ENCODE measurements at places on chromosomes 6 and 20.

GRCh38 chr6:551829-552350 is 105.0 kb downstream of the HUS1B start:
- H3K4me1 ChIP-seq, result peaks cover 17% of the 10 kb centered on the region
- H3K4me3 ChIP-seq, result no peak overlapping the region
- H3K36me3 ChIP-seq, result peaks cover 36% of the 10 kb centered on the region

- H3K36me3 ChIP-seq, result no peaks in the 10 kb centered on the region
- H3K27me3 ChIP-seq, result no peaks in the 10 kb centered on the region
- H3K27ac ChIP-seq, result no peak overlapping the region
- DNase-seq, result no peak
- no peak overlapping the region for H3K4me3 ChIP-seq
These were observed 19.9 kb downstream of the SLC13A3 start for GRCh38 chr20:46631212-46631869.

DNA sequence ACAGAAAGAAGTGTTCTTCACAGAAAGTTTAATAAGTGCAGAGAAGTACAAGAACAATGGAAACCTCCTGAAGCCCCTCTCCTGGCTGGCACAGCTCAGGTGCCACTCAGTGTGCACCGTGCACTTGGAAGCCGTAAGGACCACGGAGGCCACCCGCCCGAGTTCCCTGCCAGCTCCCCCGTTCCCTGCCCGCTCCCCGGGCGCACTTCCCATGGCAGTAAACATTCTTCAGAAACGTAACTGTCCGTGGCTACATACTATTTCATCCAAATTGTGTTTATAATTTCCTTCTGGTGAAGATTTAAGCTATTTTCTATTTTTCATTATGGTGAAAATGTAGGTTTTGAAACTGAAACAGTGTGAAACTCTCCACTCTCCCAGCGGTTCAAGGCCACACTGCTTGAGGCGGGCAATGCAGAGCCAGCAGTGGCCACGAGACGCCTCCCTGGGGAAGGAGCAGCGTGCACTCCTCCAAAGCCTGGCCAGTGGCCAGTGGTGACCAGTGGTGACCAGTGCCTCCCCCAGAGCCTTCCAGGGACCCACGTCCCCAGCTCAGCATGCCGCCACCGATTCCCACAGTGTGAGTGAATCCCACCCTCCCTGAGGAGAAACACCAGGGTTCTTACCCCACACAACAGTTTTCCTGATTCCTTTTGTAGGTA is 46.4 kb downstream of the TAF4 start:
- no peaks in the 10 kb centered on the region for H3K36me3 ChIP-seq
- H3K27me3 ChIP-seq, result no peaks in the 10 kb centered on the region
- H3K27ac ChIP-seq, result 0 out of 2 replicates have a peak overlapping the region, but pooled peaks have one; percentile 26
- no peak overlapping the region for H3K4me3 ChIP-seq

DNA sequence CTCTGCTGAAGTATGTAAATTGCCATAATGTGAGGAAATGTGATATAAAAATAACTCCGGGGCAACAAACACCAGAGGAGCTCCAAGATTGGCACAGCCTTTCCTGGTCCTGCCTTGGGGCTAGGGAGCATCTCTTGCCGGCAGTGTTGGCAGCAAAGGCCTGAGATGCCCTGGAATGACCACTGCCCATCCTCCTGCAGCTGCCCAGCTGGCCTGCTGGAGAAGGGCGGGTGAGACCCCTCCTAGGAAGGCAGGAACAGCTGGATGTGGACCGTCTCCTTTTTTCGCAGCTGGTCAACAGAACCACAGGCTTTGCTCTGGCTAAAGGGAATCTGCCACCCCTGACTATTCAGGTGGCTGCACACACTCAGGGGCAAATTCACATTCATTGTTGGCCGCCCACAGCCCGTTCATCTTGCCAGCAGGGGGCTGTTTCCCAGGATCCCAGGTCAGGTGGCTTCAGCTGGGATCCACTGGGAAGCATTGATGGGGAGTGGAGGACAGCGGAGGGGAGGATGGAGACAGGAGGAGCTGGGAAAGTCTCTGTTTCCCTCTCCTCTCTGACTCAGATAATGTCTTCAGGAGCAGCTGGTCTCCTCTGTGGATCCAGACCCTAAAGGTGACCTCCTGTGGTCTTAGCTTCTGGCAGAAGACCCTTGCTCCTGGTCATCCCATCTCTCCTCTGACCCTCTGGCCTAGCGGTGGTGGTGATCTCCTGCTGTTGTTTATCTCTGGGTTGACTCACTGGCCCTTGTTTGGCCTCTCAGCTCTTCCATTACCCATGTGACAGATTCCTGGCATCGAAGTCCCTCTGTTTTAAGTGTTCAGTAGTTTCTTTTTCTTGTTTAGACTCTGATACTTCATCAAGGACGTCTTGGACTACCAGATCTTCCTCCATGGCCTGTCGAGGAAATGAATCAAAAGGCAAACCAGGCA is 336.7 kb downstream of the DHX35 start:
- H3K27ac ChIP-seq, result no peak overlapping the region
- no peaks in the 10 kb centered on the region for H3K27me3 ChIP-seq
- H3K4me3 ChIP-seq, result no peak overlapping the region
- no peak for DNase-seq
- H3K4me1 ChIP-seq, result peaks cover 13% of the 10 kb centered on the region

DNA sequence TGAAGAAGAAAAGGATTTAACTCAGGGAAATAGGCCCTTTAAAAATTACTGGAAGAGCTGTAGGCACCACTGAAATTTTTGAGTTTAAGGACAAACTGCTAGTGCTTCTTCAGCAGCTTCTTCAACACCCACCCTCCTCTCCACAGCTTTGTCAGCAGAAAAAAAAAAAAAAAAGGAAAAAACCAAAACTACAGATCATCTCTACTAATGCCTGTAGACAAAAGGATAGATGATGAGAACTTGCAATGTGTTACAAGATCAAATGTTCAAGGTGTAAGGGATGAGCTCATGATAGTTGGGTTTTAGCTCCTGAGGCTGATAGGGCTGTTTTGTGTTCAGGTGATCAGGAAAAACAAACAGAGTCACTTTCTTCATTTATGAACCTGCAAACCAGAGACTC is 55.2 kb upstream of the PREP start:
- no peaks in the 10 kb centered on the region for H3K27me3 ChIP-seq
- H3K27ac ChIP-seq, result no peak overlapping the region
- H3K36me3 ChIP-seq, result no peaks in the 10 kb centered on the region
- DNase-seq, result no peak
- H3K4me1 ChIP-seq, result peaks cover 7% of the 10 kb centered on the region
- H3K4me3 ChIP-seq, result no peak overlapping the region

DNA sequence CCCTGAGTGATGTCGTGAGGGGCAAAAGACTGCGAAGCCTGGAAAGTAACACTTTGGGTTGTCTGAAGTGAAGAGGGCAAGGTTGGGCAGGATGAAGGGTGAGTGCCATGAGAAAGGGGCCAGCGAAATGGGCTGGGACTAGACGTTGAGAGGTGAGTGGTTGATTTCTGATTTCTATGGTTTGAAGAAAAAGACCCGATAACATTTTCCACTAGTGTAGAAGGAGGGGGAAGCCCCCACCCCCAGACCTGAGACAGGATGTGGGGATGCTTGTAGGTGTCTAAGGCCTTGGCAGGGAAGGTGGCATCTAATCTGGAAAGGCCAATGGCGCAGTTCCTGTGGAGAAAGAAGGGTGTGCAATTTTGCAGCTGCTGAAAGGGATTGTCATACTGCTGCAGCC is 25.3 kb upstream of the KIF3B start:
- H3K4me1 ChIP-seq, result no peaks in the 10 kb centered on the region
- no peaks in the 10 kb centered on the region for H3K36me3 ChIP-seq
- DNase-seq, result no peak

DNA sequence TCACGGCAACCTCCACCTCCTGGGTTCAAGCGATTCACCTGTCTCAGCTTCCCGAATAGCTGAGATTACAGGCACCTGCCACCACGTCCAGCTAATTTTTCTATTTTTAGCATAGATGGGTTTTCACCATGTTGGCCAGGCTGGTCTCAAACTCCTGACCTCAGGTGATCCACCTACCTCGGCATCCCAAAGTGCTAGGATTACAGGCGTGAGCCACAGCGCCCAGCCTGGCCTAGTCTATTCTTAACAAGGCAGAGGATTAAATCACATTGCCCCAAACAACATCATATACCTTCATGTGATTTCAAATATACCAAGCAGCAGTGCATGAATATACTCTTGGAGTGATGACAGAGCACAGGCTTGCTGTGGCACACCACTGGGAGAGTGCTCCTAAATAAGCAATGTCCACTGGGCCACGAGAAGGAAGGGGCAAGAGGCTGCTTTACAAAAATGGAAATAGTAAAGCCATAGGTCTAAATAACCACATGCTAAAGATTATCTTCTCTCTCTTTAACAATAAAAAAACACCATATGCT is 76.6 kb upstream of the TULP1 start:
- no peak for DNase-seq
- peaks cover 13% of the 10 kb centered on the region for H3K4me1 ChIP-seq
- no peaks in the 10 kb centered on the region for H3K27me3 ChIP-seq
- H3K27ac ChIP-seq, result no peak overlapping the region
- H3K4me3 ChIP-seq, result no peak overlapping the region

GRCh38 chr20:1820138-1821079 is 74.8 kb upstream of the SIRPA start:
- H3K4me1 ChIP-seq, result peaks cover 18% of the 10 kb centered on the region
- no peaks in the 10 kb centered on the region for H3K36me3 ChIP-seq
- no peak for DNase-seq
- no peak overlapping the region for H3K27ac ChIP-seq
- no peaks in the 10 kb centered on the region for H3K27me3 ChIP-seq
- no peak overlapping the region for H3K4me3 ChIP-seq

DNA sequence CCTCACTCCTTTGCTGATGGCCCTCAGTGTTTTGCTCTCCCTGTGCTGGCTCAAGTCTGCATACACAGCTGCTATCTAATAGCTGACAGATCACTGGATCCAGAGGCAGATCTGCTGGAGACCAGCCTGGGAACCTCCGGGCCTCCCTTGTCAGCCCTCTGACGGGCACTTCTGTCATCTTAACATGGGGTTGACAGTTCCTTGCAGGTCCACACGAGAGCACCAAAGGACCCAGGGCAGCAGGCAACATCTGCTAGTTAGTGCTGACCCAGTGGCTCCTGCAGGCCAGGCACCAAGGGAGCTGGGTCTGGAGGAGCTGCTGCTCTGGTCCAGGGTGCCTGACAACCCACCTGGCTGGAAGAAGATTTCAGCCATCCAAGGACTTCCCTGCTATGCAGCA is 208.1 kb downstream of the UST start:
- no peaks in the 10 kb centered on the region for H3K36me3 ChIP-seq
- no peak overlapping the region for H3K4me3 ChIP-seq
- H3K27ac ChIP-seq, result no peak overlapping the region
- DNase-seq, result no peak

GRCh38 chr6:15386756-15387112 is 140.9 kb downstream of the JARID2 start:
- no peak for DNase-seq
- H3K4me1 ChIP-seq, result peaks cover 97% of the 10 kb centered on the region
- no peaks in the 10 kb centered on the region for H3K27me3 ChIP-seq
- H3K4me3 ChIP-seq, result no peak overlapping the region
- H3K27ac ChIP-seq, result no peak overlapping the region

DNA sequence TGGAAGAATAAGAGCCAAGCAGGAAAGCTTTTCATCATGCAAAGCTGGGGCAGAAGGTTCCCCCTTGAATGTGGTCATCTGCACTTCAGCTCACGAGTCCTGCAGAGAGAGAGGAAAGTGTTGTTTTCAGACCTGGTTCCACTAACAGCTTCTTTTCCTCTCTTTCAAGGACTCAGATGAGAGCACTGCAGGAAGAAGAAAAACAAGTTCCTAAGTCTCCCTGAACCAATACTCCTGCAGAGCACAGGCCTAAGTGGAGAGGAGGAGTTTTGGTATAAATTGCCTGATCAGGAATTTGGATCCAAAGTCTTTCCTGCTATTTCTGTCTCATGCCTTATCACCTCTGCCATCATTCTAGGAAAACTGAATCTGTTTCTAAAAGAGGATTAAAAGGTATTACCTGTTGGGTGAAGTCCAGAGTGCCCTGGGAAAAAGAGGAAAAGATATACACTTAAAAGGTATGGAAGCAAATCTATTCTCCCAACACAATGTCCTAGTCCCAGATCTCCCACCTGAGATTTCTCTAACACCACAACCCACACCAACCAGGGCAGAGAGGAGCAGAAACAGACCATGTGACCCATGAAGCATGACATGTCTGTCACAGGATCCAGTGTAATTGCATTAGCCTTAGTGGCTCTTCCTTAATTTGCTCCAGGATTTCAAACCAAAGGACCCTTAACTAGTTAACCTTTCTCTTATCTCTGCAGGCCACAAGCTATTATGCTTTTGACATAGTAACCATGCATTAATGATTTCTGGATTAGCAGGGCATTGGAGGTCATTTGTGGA is 12.2 kb downstream of the HLA-DRB5 start:
- H3K27me3 ChIP-seq, result no peaks in the 10 kb centered on the region
- H3K27ac ChIP-seq, result no peak overlapping the region
- no peak for DNase-seq
- H3K4me1 ChIP-seq, result no peaks in the 10 kb centered on the region
- no peaks in the 10 kb centered on the region for H3K36me3 ChIP-seq
- no peak overlapping the region for H3K4me3 ChIP-seq

- no peak for DNase-seq
- no peaks in the 10 kb centered on the region for H3K36me3 ChIP-seq
- H3K27me3 ChIP-seq, result no peaks in the 10 kb centered on the region
- no peak overlapping the region for H3K27ac ChIP-seq
These were observed 9.3 kb downstream of the LPIN3 start for GRCh38 chr20:41349943-41350342.

- no peaks in the 10 kb centered on the region for H3K36me3 ChIP-seq
- no peak overlapping the region for H3K27ac ChIP-seq
- H3K4me3 ChIP-seq, result no peak overlapping the region
- DNase-seq, result no peak
- H3K4me1 ChIP-seq, result no peaks in the 10 kb centered on the region
These were observed 664.9 kb upstream of the CITED2 start for GRCh38 chr6:140039364-140039763.

- no peaks in the 10 kb centered on the region for H3K27me3 ChIP-seq
- H3K36me3 ChIP-seq, result no peaks in the 10 kb centered on the region
- no peak overlapping the region for H3K4me3 ChIP-seq
These were observed 54.0 kb downstream of the EFCAB8 start for GRCh38 chr20:32912688-32913087.

DNA sequence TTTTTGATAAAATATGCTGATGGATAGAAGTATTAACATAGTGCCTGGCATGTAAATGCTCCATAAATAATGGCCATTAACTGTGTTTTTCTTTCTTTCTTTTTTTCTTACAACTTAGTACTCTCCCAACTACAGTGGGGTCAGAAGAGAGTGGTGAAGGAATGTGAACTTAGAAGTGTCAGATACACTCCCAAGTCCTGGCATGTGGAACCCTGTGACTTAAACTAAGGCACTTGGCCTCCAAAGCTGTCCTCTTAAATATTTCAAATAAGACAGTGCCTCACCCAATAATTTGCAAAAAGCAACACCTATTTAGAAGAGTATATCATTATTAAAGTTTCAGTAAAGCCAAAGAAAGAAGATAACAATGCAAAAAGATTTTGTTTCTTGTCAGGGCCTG is 129.1 kb upstream of the NUP153 start:
- DNase-seq, result no peak
- no peak overlapping the region for H3K4me3 ChIP-seq
- H3K27me3 ChIP-seq, result no peaks in the 10 kb centered on the region

- H3K27ac ChIP-seq, result no peak overlapping the region
- DNase-seq, result no peak
- no peaks in the 10 kb centered on the region for H3K27me3 ChIP-seq
These were observed 108.2 kb upstream of the NFATC2 start for GRCh38 chr20:51650685-51651134.

Measured in GM23338 (cell line).